Right lung (tissue), 10 donors: ENCODE measurements at places on chromosomes 4 and X. TPM values are rescaled to one million over a fixed set of nuclear protein-coding genes. Genes with fewer than 3 reads are reported as not detected.
A peak's percentile ranks its signal among the peaks of the same experiment; 100 is the strongest.

Gene TCP11X2
- polyA plus RNA-seq = 0.45 TPM

- DNase-seq = no peak
Observed at GRCh38 chr4:108010167-108010566, 20.5 kb downstream of the HADH start.

Gene GPR82
- 0.26 TPM for polyA plus RNA-seq

GRCh38 chr4:189765301-189765700 lies 175.4 kb upstream of the FRG1 start:
- DNase-seq = no peak

Gene CFP
- 3.0 TPM for polyA plus RNA-seq

GRCh38 chrX:12903646-12904045 lies 2.8 kb upstream of the TLR8 start:
- DNase-seq = peak; percentile 19
